ENCODE measurements at places on chromosomes 5 and 9. TPM values are rescaled to one million over a fixed set of nuclear protein-coding genes. Genes with fewer than 3 reads are reported as not detected.
A peak's percentile ranks its signal among the peaks of the same experiment; 100 is the strongest.

PROB1 gene
- total RNA-seq: 28.8 TPM

PCDHA7 gene
- not detected for total RNA-seq

DNA sequence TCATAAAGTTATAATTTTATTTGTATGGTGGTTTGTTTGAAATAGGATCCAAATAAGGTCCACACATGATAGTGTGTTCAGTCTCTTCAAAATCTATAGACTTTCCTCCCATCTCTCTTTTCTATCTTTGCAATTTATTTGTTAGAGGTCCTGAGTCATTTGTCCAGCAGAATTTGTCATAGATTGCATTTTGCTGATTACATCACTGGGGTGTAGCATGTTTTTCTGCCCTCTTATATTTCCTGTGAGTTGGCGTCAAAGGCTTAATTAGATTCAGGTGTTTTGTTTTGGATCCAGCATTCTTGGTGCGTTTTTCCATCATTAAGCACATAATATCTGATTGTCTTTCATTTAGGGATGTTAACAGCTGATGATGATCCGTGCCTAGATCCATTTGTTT, 15.0 kb downstream of the CYFIP2 start:
- DNase-seq: no peak

CFAP90 gene
- total RNA-seq: not detected

DNA sequence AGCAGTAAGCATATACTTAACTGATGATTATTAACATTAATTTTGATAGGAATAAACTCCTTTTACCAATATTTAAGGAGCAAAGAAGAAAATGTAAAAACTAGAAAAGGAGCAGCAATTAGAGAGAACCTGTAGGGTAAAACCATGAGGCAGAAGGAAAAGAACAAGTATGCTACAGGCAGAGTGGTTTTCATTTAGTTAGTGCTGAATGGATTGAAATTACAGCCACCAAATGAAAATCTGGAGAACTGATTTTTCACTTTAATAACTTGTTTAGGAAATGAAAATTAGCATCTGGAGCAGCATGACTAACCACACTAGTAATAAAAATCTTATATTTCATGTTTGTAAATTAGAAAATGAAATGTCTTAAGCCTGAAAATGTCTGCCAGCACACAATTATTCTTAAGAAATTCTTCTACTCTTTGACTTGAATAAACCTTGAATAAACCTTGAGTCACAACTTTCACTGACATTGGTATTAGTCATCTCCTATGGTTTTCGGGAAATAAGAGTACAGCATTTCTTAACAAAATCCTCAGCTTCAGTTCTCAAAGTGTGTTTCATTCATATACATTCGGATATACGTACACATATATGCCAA, 1504.9 kb upstream of the C9orf72 start:
- no peak for DNase-seq

GRCh38 chr9:128554155-128554862, 1.9 kb downstream of the SPTAN1 start:
- peak; percentile 20 for DNase-seq

GRCh38 chr5:38373743-38374142, 115.4 kb downstream of the EGFLAM start:
- DNase-seq: no peak

DNA sequence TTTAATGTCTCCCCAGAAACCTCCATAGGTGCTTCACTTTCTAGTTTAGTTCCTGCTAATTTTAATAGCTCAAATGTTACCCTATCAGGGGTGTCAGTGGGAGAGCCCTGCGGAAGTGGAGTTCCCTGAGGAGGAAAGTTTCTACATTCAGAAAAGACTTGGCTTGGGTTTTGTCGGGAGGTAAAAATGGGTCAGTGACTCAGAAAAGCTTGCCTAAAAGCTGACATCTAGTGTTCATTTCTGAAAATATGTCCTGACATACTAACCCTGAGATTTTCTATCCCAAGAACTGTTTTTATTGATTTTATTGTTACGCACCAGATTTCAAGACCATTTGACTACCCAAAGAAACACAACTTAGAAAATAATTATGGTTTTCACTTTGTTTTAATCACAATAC, 40.9 kb upstream of the GLDC start:
- DNase-seq: no peak

OBP2B gene
- not detected for total RNA-seq

C9orf153 gene
- 0.36 TPM for total RNA-seq

DNA sequence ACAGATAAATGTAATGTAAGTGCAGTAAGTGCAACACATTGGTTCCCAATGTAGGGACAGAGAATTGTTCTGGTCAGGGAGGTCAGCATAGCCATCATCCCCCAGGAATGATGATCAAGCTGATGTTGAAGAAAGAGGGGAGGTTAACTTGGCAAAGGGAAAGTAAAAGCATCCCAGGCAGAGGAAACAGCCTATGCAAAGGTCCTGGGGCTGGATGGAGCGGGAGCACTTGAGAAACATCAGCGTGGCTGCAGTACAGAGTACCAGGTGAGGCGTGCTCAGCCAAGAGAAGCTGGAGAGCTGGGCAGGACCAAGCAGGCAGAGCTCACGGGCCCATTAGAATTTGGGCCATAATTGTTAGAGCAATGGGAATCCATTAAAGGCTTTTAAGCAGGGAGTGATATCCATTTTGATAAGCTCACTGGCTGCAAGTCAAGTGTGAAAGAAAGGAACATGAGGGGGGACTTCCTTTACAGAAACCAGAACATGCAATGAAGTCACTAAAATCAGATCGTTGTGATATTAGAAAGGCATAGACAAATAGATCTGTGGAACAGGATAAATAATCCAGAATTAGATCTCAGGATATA, 50.1 kb upstream of the HAND1 start:
- no peak for DNase-seq

NUP188 gene
- total RNA-seq: 19.3 TPM

GRCh38 chr9:114317665-114318357, 5.1 kb upstream of the ORM1 start:
- DNase-seq: no peak

RXFP3 gene
- total RNA-seq: not detected

SLC35D2 gene
- total RNA-seq: 13.3 TPM

FOXD4L5 gene
- not detected for total RNA-seq

DNA sequence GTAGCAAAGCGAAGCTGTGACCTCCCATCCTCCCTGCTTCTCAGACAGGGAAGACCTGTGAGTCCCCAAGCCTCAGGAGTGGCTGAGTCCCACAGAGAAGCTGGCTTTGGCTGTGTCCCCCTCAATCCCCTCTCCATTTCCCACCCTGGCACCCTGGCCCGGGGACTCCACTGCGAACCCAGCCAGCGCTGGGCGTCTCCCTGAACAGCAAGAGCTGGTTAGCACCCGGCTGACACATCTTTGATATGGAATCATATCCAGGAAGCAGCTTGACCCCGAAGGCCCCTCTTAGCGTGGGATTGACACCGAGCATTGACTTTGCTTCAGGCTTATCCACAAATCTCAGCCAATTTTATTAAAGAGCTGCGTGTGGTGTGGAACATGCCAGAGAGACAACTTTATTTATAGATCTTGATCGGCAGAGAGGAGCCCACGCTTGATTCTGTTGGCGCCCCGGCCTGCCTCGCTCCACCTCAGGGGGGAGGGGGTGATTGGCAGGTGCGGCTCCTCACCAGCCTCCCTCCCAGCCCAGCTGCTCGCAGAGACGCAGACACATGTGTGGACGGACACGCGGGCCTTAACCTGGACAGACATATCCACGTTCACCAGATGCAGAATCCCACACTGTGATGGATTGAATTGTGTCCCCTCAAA, 120.7 kb upstream of the MVB12B start:
- no peak for DNase-seq

- peak; percentile 67 for DNase-seq
Measured at GRCh38 chr9:96420468-96421219, 2.5 kb upstream of the ZNF367 start.

DNA sequence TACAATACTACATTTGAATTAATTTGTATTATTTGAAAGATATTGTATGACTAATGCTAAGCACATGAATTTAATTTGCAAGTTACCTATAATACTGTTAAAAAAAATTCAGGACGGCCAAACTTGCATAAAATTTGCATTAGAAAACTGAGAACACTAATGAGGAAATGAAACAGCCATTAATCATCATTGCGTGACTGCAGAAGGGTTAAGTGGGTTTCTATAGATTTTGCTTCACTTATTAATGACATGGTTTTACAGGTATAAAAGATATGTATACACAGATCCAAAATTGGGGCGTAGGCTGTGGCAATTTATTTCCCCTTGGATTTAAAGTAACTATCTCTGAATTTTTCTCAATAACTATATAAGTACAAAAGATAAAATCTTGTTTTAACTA, 882.6 kb downstream of the PTPRD start:
- no peak for DNase-seq

GRCh38 chr9:121609822-121610637, 41.4 kb upstream of the DAB2IP start:
- DNase-seq: peak; percentile 57

- peak; percentile 68 for DNase-seq
Measured at GRCh38 chr9:87792831-87793288, 66.9 kb downstream of the CTSL start.

GZMA gene
- total RNA-seq: not detected

DNA sequence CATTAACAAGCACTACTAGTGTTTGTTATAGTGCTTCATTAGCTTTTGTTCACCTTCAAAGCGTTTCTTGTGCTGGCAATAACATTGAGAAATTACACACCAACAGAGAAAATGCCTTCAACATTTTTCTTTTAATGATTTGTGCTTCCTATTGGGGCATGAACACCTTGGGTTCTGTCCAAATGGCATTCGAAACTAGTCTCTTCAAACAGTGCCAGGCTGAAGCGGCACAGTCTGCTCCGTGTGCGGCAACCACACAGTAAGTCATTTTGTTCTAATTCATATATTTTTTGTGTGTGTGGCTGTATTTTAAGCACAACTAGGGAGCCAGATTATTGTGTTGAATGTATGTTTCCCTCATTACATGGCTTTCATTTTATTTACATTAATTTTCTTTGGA, 414.7 kb upstream of the SGCD start:
- DNase-seq: no peak

DNA sequence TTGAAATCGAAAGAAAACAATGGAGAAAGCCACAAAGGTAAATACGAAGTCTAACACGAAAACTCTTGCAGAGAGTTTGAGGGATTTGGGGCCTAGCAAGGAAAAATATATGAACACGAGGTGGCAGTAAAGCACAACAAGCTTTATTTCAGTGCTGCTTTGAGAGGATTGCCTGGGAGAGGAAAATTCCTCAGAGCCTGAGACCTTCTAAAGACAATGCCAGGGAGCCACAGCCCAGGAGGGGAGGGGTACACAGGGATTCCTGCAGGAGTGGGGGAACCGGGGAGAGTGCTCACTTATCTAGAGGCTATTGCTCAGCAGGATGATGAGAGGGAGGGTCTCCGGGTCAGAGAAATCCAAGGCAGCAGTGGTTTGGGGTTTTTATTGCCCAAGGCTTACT, 134.9 kb upstream of the ADCY2 start:
- no peak for DNase-seq

- DNase-seq: peak; percentile 16
Measured at GRCh38 chr5:73655521-73656160, 29.6 kb downstream of the ARHGEF28 start.

DNA sequence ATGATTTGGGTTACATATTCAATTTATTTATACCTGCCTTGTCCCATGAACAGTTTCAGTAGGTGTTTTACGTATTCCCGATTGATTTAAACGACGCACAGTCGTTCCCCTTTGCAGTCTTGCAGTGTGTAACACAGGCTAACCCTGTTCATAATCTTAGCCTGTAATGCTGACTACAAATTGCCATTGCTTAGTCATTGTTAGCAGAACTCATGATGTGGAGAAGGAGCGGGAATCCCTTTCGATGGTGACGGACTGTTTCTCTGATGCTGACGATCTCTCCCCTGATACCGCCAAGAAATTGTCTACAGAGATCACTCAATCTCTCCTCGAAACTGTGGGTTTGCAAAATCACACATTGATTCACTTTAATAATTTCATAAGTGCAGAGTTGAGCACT, 93.2 kb downstream of the MRPL36 start:
- no peak for DNase-seq

SNX2 gene
- total RNA-seq: 44.9 TPM

DNA sequence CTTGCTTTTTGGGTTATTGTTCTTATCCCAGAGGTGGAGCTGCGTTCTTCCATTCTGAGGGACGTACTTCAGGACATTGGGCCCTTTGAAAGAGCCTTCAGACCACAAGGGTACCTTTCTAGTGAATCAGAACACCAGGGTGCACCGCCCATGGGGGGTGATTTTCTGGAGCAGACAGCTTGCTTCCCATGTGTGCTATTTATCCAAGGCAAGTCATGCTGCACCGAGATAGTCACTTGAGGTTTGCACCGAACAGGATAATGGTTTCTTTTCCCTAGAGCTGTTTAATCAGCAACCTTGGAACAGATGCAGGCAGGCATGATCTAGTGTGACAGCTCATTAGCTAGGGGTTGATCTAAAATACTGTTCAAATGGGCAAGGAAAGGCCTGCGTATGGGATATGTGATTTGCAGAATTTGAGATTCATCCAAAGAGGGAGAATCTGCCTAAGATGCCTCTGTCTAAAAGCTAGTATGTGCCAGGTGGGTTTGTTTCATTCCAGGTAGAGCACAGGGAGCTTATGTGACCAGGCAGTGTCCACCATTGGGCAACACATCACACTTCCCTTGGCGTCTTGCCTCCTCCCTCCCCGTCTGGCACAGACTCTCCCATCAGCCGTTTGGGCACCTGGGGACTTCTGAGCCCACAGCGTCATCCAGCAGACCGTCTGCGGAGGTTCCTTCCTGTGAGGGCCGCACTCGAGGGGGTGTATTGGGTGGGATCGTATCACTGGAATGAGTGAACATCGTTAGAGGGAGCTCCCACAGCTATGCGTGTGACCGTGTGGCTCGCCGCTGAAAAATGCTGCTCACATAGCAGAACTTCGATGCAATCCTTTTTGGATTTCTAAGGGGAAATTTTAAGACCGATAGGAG, 23.0 kb downstream of the ABL1 start:
- peak; percentile 67 for DNase-seq

MTAP gene
- total RNA-seq: 22.6 TPM

ARL14EPL gene
- not detected for total RNA-seq

- no peak for DNase-seq
Measured at GRCh38 chr9:104276709-104277245, 182.7 kb downstream of the SMC2 start.

DNA sequence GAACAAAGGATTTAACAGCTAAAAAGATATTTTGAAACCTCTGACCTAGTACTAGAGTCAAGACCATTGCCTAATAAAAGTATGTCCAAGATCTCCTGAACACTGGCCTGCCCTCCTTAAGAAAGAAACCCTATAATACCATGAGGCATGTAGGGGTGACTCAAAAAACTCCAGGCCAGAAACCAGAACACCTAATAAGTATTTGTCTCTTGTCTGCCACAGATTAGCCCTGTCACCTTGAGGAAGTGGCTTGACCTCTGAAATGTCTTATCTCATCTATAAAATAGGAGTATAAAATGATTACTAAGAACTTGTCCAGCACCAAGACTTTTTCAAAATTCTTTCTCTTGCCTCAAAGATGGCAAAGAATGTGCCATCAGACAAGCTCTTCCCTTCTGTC, 125.5 kb upstream of the RASGRF2 start:
- DNase-seq: no peak

- DNase-seq: no peak
Measured at GRCh38 chr9:134208981-134209725, 44.8 kb upstream of the RNU6ATAC start.

All from heart right ventricle (tissue), 16 donors.